Left lung (tissue), 14 donors: ENCODE measurements at places on chromosomes 7 and 10. TPM values are rescaled to one million over a fixed set of nuclear protein-coding genes. Genes with fewer than 3 reads are reported as not detected.

- peak; percentile 68 for DNase-seq
Observed at GRCh38 chr10:103917302-103918052, 507 bp downstream of the STN1 start.

Gene IRF5
- 2.0 TPM for polyA plus RNA-seq

Gene TAS2R4
- 6.3 TPM for polyA plus RNA-seq

- no peak for DNase-seq
Observed at GRCh38 chr10:33833566-33833965, 499.1 kb upstream of the NRP1 start.

Gene VWA2
- polyA plus RNA-seq = 28.2 TPM

GRCh38 chr7:92685136-92686042 is 95.2 kb upstream of the FAM133B start:
- no peak for DNase-seq
